ENCODE measurements at places on chromosomes 7 and 10.

- no peak for DNase-seq
Observed at GRCh38 chr10:13685885-13686284, 99.1 kb downstream of the PRPF18 start.

DNA sequence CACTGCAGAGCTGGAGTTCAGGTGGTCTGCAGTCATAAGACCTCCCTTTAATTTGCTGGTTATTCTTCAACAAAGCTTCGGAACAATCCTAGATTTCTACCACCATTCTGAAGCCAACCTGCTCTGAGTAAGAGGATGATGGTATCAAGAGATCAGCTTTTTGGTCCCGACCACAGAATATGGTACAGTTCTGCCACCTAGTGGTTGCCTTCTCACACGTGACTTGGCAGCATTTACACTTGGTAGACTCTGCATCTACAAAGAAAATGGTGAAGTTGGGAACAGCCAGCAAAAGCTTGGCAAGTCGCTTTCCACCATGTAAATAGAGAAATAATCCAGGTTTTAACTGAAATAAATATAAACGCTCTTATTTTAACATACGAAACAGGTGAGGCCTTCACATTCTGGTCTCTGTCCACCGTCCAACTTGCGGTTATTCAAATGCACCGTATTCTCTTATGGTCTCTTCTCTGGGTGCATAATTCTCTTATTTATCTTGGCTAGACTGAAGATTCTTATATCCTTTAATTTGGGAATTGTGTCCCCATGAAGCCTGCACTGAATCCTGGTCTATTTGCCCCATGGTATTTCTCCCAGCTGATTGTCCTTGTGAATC, 173.9 kb upstream of the GRM3 start:
- peak; percentile 91 for DNase-seq

- DNase-seq = no peak
Observed at GRCh38 chr10:127679642-127680255, 57.2 kb upstream of the FOXI2 start.

- no peak for DNase-seq
Observed at GRCh38 chr10:47336387-47337134, 11.6 kb upstream of the RBP3 start.

DNA sequence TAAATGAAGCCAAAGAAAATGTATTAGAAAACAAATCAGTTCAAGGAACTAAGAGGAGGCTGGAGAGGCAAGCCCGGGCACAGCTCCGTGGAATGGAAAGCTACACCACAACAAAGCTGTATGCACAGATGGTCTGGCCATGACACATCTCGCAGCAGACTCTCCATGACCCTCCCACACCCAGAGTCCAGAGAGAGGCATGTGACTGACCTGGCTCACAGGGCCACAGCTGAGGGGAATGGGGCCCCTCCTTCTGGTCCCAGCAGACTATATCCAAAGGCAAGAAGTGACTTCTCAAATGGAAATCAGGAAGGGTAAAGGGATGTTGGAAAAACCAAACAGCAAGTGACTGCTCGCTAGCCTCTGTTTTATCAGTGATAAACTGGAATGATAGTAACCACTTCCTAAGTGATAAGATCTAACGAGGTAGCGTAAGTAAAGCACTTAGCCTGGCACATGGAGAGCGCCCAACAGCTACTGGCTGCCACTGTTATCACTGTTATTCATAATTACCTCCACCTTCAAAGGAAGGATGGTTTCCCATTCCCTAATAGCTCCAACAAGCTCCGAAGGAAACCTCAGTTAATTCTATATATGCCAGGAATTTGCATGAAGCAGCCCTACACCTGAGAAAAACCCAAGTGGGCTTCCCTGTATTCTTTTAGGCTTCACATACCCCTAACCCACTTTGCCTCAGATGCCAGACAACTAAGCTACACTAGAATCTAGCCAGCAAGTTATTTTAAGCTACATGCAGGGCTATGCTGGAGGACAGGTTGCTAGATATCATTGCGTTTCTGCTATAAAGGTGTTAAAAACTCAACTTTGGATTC, 8.4 kb downstream of the OSBPL3 start:
- peak; percentile 82 for DNase-seq

GRCh38 chr10:58651040-58651439, 138.4 kb downstream of the BICC1 start:
- no peak for DNase-seq

DNA sequence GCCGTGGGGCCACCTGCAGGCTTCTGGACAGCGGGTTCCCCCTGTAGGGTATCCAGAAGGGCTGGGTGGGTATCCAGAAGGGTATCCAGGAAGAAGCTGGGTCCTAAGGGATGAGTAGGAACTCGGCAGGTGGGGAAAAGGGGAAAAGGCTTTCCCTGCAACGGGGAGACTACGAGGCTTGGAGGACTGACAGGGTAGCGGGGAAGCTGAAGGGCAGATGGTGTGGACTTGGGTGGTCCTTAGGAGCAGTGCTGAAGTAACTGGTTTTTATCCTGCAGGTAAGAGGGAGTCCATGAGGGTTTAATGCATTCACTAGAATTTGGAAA, 525 bp downstream of the UBE2D4 start:
- no peak for DNase-seq

DNA sequence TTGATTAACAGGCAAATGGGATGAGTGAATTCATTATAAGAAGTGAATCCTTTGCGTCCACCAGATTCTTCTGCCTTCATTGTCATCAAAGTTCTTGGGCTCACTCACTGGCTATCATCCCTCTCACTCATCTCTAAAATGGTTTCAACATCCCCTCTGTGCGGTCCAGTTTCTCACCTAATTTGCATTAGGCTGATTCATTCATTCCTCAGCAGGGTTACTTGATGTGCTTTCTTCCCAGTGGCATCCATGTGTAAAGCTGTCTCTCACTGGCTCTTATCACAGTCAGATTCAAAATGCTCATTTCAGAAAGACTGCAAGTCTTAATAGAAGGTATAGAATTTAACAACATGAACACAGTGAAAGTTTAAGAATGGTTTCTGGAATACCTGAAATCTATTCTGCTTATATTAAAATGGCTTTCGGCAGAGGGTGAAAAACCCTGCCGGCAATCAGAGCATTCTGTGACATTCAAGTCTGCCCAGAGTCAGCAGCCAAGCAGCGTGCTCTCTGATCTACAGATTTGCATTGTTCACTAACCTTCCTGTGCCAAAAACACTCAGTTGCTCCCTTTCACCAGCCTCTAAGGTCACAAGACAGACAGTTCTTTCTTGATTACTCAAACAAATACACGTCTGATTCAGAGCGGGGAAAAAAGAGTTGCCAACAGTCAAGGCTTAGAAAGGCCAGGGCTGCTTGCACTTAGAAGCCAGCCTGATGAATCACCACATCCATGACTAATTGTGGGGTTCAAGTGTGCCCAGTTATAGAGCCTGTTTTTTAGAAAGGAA, 106.7 kb downstream of the TES start:
- no peak for DNase-seq

DNA sequence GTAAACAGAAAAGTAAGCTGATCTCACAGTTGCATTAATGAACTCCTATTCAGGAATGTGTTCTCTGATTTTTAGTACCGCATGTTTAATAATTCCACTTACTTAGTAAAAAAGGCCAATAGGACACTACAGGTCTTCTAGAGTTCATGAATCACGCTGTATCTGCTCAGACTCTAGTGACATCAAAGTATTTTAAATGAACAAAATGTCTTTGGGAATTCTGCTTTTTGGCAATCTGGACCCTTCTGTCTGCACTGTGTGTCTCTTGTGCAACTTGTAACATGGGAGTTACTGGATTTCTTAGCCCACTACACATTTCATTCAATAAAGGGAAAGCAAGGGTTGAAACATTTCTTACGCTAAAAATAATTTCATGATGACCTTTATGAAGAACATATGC, 50.2 kb downstream of the RABGEF1 start:
- DNase-seq = no peak

DNA sequence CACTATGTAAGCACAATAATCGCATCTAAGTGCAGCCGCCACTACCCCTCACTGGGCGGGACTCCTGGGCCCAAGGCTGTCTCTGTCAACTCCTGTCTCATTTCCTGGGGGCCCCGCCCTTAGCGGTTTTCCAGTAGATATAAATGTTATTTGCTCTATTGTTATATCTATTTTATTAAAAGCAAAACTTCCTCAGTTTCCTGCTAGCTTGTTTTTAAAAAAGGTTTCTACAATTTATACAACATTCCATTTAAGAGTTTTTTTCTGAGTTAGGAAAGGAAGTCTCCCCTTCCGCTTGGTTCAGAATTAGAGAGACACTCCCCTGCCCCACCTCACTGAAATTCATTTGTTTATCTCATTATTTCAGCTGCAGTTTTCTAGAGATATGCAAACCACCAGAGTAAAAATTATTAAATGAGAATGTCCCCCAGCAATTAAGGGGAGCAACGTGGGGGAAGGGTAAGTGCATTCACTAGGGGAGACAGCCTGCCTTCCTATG, 82.7 kb downstream of the RAMP3 start:
- DNase-seq = no peak

DNA sequence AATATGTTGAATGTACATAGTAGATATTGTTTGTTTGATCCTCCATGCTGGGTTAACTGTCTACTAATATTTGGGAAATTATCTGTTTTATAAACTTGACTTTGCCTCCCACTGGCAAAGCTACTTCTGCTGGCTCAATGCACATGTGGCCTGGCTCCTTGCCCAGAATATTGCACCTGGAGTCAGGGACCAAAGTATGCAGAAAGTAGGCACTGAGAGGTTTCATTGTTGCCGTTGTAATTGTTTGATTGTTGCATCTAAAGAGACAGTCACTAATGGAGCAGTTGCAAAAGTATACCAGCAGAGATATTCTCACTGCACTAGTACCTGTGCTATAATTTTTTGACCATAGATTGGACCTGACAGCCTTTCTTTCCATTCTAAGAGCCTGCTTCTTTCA, 137.8 kb upstream of the CNTNAP2 start:
- DNase-seq = no peak

GRCh38 chr10:51386248-51386885, 312.1 kb downstream of the PRKG1 start:
- DNase-seq = no peak

GRCh38 chr7:38743899-38744298, 112.7 kb upstream of the AMPH start:
- no peak for DNase-seq

DNA sequence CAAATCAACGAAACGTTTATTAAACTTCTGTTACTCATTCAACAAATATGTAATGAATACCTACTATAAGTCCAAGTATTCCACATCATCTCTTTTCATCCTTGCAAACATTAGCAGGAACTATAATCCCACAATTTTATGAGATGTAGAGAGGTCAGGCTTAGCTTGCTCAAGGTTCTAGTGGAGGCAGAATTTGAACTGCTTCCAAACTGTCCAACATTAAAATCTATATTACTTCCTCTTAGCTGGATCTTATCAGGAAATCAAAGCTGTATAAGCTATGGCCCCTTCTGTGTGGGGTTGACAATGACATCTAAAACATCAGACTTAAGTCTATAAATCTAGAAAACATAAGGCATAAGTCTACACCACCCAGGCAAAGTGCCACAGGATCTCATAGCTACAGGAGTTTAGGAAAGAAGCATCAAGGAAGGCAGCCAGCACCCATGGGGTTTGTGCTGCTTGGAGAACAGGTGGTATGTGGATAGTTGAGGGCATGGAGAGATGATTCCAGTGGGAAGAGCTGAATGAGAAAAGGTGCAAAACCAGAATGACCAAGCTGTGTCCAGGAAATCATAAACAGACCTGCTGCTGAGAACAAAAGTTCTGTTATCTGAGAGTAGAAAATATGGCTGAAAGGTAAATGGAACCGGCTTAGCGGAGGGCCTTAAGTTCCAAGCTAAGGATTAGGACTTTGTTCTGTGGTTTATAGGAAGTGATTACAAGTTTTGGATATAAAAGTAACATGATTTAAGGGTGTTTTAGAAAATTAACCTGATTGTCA, 34.5 kb downstream of the PAPSS2 start:
- DNase-seq = no peak

DNA sequence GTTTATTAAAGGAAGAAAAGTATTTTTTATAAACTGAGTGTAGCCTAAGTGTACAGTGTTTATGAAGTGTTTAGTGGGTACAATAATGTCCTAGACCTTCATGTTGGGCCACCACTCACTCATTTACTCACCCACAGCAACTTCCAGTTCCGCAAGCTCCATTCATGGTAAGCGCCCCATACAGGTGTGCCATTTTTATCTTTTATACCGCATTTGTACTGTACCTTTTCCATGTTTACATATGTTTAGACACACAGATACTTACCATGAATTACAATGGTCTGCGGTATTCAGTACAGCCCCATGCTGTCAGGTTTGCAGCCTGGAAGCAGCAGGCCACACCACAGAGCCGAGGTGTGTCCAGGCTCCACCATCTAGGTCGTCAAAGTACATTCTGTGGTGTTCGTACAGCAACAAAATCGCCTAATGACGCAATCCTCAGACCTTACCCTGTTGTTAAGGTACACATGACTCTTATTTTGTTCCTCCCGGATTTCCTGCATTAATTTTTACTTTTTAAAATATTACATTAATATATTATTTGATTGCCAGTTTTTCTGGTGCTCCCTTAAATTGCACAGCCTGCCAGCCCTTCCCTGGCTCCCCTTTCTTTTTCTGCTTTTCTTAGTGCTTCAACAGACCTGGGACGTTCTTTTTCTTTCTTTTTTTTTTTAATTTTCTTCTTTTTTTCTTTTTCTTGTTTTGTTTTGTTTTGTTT, 881 bp upstream of the SSBP1 start:
- peak; percentile 14 for DNase-seq

- DNase-seq = no peak
Observed at GRCh38 chr10:132319853-132320653, 11.9 kb upstream of the LRRC27 start.

- DNase-seq = no peak
Observed at GRCh38 chr7:132783824-132784223, 207.6 kb upstream of the PLXNA4 start.

DNA sequence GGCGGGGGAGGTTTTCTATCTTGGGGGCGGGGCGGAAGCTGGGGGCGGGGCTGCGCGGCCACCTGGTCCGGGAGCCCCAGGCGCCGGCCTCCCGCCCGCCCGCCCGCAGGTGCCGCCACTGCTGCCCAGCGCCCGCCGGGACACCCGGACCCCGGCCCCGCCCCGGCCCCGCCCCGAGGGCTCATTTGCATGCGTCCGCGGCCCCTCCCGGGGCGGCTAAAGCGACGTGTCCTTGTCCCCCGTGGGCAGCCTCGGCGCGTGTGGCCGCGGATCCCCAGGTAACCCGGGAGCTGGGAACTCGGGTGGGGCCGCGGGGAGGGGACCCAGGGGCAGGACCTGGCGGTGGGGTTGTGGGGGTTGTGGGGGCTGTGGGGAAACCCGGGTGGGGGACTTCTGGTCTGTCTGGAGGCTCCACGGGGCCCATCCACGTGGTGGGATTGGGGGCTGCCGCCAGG, at the start of gene BHLHA15:
Gene BHLHA15, plus strand, starts transcription at position 219 of the 455 bp plus-strand sequence. CDS start 871 bp downstream, outside the sequence.
- no peak for DNase-seq

DNA sequence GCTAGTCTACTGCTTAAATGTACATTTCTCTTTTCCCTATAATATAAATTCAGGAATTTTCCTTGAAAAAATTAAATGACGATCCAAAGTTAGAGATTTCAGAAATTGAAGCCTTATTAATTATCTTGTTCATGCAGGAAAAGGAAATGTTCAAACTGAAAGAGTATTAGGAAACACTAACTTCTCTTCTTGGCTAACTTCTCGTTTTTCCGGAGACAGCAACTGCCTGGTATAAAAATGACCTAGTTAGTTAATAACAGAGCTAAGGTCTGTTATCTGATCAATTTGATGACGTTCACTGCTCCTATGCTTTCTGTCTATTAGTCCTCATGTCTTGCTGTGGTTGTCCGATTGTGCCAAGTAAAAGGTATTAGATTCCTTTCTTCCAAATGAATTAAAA, 212.5 kb downstream of the DGKB start:
- no peak for DNase-seq

Data from cardiac muscle cell (in vitro differentiated cells and primary cell).